ENCODE measurements at places on chromosomes 1 and 21.

DNA sequence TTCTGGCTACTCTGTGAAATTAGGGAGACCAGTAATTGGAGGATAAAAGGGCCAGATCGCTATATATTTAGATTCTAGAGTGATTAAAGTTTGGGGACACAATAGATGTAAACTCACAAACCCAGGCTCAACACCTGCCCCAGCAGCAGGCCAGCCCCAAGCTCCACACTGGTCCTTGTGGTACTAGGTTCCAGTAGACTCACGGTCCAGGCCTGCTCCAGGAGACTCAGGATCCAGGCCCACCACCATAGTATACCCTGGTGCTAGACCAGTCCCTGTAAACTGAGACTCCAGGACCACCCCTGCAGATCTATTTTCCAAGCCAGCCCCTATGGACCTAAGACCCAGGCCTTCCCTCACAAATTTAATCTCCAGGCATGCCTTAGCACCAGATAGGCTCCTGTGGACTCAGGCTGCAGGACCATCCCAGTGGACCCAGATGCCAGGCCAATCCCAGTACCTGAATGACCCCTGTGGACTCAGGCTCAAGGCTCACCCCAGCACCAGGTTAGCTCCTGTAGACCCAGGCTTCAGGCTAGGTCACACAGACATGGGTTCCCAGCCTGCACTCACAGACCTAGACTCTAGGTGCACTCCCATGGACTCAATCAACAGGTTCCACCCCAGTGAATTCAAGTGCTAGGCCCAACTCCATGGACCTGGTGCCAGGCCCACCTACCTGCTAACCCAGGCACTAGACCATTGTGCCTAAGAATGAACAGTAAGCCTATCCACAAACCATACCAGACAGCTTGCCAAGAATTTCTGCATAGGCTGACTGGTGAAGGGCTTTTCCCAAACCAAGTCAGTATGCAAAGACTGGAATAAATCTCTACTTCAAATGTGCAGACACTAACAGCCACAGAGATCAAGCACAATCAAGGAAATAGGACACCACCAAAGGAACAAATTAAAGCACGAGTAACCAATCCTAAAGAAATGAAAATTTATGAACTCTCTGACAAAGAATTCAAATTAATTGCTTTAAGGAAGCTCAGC lies 13.8 kb upstream of the DENND1B start:
- DNase-seq = no peak

GRCh38 chr1:177705839-177706238 lies 264.0 kb downstream of the SEC16B start:
- no peak for DNase-seq

- DNase-seq = peak; percentile 68
Observed at GRCh38 chr21:38244885-38245869, 11.6 kb upstream of the KCNJ15 start.

GRCh38 chr1:44534771-44535170 lies 129.7 kb downstream of the RNF220 start:
- DNase-seq = no peak

GRCh38 chr1:117312453-117313138 lies 54.7 kb upstream of the MAN1A2 start:
- no peak for DNase-seq

DNA sequence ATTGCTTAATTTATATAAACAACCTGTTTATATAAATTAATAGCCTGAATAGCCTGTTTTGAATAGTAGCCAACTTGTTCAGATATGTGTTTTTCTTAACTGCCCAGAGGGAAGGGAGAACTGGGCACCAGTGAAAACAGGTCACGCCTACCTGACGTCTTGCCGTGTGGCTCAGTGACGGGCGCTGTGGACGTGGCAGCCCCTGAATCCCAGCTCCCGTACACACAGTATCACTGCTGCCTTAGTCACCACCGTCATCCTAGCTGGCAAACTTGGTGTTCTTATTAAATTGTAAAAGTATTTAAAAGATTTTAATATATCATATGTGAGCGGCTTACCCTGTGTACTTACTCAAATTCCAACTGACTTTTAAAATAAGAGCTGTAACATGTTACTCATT lies 35.4 kb upstream of the TRAPPC10 start:
- no peak for DNase-seq
